ENCODE measurements at places on chromosomes 11 and 22. TPM values are rescaled to one million over a fixed set of nuclear protein-coding genes. Genes with fewer than 3 reads are reported as not detected.
A peak's percentile ranks its signal among the peaks of the same experiment; 100 is the strongest.

OMP gene
- 1.5 TPM for polyA plus RNA-seq

MUC6 gene
- 0.34 TPM for polyA plus RNA-seq

ATXN10 gene
- polyA plus RNA-seq, result 15.4 TPM

ZNRF3 gene
- 0.81 TPM for polyA plus RNA-seq

LRFN4 gene
- polyA plus RNA-seq, result 9.7 TPM

CCDC34 gene
- polyA plus RNA-seq, result 32.6 TPM

MUC2 gene
- polyA plus RNA-seq, result 3.0 TPM

C1QTNF5 gene
- polyA plus RNA-seq, result 16.2 TPM

RASL10A gene
- 4.1 TPM for polyA plus RNA-seq

NLRP14 gene
- polyA plus RNA-seq, result not detected

OR52E1 gene
- not detected for polyA plus RNA-seq

- H3K4me1 ChIP-seq, result no peaks in the 10 kb centered on the region
- no peak overlapping the region for H3K27ac ChIP-seq
- DNase-seq, result no peak
- no peaks in the 10 kb centered on the region for H3K36me3 ChIP-seq
- H3K27me3 ChIP-seq, result no peaks in the 10 kb centered on the region
These were observed 1.1 kb upstream of the ATP6V1E1 start for GRCh38 chr22:17629641-17630040.

GRCh38 chr22:26325641-26326040 is 103.4 kb upstream of the ASPHD2 start:
- no peaks in the 10 kb centered on the region for H3K4me1 ChIP-seq
- no peak overlapping the region for H3K4me3 ChIP-seq
- H3K27ac ChIP-seq, result no peak overlapping the region
- peaks cover 5% of the 10 kb centered on the region for H3K27me3 ChIP-seq
- no peak for DNase-seq

GRCh38 chr11:92396133-92396532 is 171.5 kb downstream of the FAT3 start:
- DNase-seq, result no peak
- no peak overlapping the region for H3K27ac ChIP-seq
- no peaks in the 10 kb centered on the region for H3K4me1 ChIP-seq
- H3K27me3 ChIP-seq, result no peaks in the 10 kb centered on the region

DNA sequence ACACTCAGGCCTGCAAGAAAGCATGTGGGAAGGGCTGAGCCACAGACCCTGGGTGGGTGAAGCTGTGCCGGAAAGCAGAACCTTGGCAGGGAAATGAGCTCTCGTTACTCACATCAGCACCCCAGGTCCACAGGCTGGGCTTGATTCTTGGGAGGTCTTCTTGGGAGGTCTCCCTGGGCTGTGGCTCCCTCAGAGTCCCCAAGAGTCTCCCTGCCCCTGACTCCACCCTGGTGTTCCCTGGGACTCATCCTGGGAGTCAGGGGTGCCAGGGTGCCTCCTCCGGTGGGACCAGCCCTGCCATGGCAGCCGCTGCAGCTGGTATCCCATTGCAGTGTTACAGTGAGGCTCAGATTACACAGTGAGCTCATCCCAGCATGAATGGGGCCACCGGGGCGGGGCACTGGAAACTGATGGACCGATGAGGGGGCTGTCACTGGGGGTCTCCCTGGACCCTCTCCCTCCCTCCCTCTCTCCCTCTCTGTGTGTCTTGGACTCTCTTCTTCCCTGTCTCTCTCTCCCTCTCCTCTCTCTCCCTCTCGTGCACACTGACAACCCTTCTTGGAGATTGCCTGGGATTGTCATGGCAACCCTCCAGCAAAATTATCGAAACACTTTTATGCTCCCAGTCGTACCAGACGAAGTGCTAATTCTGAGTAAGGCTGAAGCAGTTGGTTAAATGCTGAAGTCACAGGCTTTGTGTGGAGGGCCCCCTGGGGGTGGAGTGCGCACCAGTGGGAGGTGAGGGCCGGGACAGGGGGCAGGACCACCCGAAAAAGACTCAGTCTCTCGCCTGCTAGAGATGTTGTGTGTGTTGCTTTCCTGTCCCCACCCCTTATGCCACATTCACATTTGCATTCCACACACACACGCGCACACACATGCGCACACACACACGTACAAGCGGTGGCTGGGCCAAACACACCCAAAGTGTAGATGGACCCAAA is 8.6 kb upstream of the C11orf96 start:
- H3K4me1 ChIP-seq, result peaks cover 9% of the 10 kb centered on the region
- H3K36me3 ChIP-seq, result no peaks in the 10 kb centered on the region
- peak overlapping the region; percentile 67 for H3K27ac ChIP-seq
- no peak for DNase-seq
- H3K27me3 ChIP-seq, result peaks cover 4% of the 10 kb centered on the region

DNA sequence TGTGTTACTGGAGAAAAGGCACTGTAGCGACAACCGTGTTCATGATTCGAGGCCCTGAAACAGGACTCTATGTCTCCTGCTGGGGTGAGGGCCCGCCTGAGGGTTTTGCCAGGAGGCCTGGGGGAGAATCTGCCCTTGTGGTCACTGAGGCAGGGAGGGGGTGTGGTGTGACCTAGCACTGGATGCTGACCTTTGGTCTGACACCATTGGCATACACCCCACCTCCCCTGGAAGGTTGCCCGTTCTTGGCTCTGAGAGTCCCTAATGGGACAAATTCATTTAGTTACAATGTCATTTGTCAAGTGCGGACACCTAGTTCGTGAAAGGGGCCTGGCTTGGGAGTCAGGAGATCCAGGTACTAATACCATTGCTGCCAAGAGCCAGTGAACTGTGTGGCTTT is 29.0 kb downstream of the NECTIN1 start:
- no peaks in the 10 kb centered on the region for H3K27me3 ChIP-seq
- peak; percentile 55 for DNase-seq
- H3K4me3 ChIP-seq, result no peak overlapping the region
- peak overlapping the region; percentile 84 for H3K27ac ChIP-seq
- peaks cover 19% of the 10 kb centered on the region for H3K4me1 ChIP-seq

GRCh38 chr11:64207256-64208085 is 950 bp downstream of the FERMT3 start:
- H3K4me1 ChIP-seq, result no peaks in the 10 kb centered on the region
- H3K4me3 ChIP-seq, result peak overlapping the region; percentile 43
- peaks cover 2% of the 10 kb centered on the region for H3K36me3 ChIP-seq

DNA sequence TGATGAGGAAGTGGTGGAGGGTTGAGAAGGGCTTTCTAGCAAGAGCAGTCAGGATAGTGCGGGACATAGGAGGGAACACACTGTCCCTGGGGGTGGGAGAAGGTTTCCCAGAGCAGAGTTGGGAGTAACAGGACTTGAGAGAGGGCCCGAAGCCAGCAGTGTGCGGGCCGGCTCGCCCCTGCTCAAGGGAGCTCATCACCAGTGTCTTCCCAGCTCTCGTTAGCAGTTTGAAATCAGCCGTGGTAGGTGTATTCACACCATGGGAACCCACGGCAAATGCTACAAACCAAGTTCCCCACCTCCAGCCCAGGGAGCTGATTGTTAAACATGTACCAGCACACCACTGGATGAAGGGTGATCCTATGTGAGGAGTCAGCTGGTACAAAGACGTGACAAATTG is 66.2 kb upstream of the EIF3D start:
- no peak for DNase-seq
- no peaks in the 10 kb centered on the region for H3K4me1 ChIP-seq
- H3K27ac ChIP-seq, result no peak overlapping the region
- no peaks in the 10 kb centered on the region for H3K36me3 ChIP-seq
- H3K4me3 ChIP-seq, result no peak overlapping the region
- no peaks in the 10 kb centered on the region for H3K27me3 ChIP-seq

DNA sequence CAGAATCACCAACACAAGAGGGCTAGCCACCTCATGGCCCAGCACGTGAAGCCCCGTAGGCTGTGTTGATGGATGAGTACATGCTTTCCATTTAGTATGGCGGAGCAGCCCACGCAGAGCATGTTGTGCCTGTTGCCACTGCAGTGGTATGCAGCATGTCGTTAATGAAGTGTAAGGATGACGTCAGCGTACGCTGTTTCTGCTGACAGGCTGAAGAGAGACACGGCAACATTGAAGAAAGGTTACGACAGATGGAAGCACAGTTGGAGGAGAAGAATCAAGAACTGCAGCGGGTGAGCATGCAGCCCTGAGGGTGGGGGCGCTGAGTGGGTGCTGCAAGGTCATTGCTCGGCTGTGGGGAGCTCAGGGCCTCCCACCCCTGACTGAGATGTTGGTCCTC is 62.8 kb downstream of the PPFIA1 start:
- no peak overlapping the region for H3K27ac ChIP-seq
- no peaks in the 10 kb centered on the region for H3K27me3 ChIP-seq
- H3K4me1 ChIP-seq, result no peaks in the 10 kb centered on the region
- peaks cover 61% of the 10 kb centered on the region for H3K36me3 ChIP-seq
- DNase-seq, result no peak

- H3K27ac ChIP-seq, result no peak overlapping the region
- no peaks in the 10 kb centered on the region for H3K27me3 ChIP-seq
- H3K4me1 ChIP-seq, result no peaks in the 10 kb centered on the region
- no peaks in the 10 kb centered on the region for H3K36me3 ChIP-seq
- no peak overlapping the region for H3K4me3 ChIP-seq
These were observed 137.6 kb upstream of the TTC12 start for GRCh38 chr11:113176599-113177360.

DNA sequence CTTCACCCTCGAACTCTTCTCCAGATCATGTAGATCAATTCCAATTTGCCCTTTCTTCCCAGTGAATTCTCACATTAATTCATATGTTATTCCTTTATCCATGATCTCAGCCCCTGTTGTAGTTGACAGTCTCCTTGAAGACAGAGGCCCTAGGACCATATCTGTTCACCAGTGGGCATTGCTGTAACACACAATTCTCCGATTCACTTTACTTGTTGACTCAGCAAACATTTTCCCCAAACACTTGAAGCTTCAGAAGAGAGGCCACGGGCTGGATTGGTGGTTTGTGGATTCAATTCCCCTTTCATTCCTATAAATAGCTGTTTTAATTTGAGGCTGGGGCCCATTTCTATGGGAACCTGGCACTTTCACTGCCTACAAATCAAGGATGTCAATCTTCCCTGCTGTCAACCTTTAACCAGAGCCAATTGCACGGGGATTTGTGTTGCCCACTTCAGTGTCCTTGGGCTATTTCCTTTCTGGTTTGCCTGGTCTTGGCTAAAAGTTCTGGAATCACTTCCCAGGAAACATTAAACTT is 393.0 kb upstream of the KIRREL3 start:
- H3K4me1 ChIP-seq, result no peaks in the 10 kb centered on the region
- no peaks in the 10 kb centered on the region for H3K27me3 ChIP-seq
- H3K4me3 ChIP-seq, result no peak overlapping the region
- no peaks in the 10 kb centered on the region for H3K36me3 ChIP-seq
- H3K27ac ChIP-seq, result no peak overlapping the region

DNA sequence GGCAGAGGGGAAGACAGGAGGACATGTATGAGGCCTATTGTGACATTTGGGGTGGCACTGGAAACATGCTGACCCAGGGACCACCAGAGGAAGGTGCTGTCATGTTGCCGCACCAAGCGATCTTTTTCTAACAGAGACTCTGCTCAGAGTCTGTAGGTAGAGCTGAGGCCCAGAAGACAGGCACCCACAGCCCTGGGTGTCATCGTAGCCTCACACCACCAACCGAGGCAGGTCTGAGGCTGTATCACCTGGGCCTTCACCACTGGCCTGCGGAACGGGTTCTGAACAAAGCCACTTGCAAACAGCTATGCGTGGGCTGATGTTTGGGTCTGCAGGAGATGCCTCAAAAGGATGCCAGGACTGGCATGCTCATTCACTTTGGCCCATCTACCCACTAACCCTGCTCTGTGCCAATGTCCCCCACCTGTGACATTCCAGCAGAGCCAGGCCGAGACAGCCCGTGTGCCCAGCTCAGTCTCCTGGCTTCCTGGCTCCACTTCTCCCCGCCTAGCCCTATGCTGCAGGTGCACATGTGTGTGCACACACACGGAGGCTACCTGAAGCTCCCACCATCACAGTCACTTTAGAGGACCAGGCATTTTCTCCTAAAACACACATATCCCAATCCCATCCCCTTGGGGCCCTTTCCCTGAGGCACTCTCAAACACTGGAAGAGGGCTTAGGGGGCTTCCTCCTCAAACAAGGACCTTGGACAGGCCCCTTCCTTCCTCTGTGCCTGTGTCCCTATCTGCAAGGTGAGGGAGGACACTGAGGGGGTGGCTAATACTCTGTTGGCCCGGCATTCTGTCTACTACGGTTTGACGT is 3.6 kb downstream of the TRIM29 start:
- no peaks in the 10 kb centered on the region for H3K36me3 ChIP-seq
- H3K4me1 ChIP-seq, result peaks cover 10% of the 10 kb centered on the region
- H3K27me3 ChIP-seq, result no peaks in the 10 kb centered on the region

DNA sequence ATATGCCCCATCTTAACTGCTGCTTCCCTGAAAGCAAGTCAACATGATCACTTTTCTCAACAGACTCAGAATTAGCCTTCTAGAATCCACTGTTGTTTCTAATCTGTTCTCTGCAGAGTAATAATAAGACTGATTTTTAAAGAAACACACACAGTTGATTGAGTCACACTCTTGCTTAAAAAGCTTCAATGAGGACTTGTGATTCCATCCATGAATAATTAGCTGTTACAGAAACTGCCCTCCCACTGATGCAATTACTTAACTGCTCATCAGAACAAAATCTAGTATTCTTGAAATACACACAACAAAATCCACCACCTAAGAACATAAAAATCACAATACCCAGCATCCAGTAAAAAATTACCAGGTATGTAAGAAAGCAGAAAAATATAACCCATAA is 100.5 kb upstream of the TIMP3 start:
- peaks cover 2% of the 10 kb centered on the region for H3K4me1 ChIP-seq
- H3K4me3 ChIP-seq, result no peak overlapping the region
- no peaks in the 10 kb centered on the region for H3K27me3 ChIP-seq
- no peak for DNase-seq
- no peak overlapping the region for H3K27ac ChIP-seq

GRCh38 chr11:69893631-69894030 is 74.4 kb upstream of the FGF3 start:
- no peak overlapping the region for H3K4me3 ChIP-seq
- no peak overlapping the region for H3K27ac ChIP-seq
- no peaks in the 10 kb centered on the region for H3K36me3 ChIP-seq
- H3K4me1 ChIP-seq, result peaks cover 32% of the 10 kb centered on the region

- no peak overlapping the region for H3K27ac ChIP-seq
- no peak for DNase-seq
- no peaks in the 10 kb centered on the region for H3K27me3 ChIP-seq
- no peaks in the 10 kb centered on the region for H3K36me3 ChIP-seq
These were observed 86.4 kb downstream of the GRK3 start for GRCh38 chr22:25650833-25651232.

DNA sequence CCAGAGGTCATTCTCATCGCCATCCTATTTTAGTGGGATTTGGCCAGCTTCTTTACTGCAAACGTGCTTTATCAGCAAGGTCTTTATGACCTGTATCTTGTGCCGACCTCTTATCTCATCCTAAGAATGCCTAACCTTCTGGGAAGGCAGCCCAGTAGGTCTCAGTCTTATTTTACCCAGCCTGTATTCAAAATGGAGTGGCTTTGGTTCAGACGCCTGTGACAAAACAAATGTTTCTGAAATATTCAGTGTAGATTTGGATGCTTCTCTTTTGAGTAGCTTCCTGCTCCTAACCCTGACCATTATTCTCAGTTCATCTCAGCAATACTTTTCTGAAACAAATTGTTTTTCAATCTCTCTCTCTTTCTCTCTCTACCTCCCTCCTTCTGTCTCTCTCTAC is 60.1 kb downstream of the TRIM44 start:
- no peak overlapping the region for H3K4me3 ChIP-seq
- no peaks in the 10 kb centered on the region for H3K27me3 ChIP-seq
- no peaks in the 10 kb centered on the region for H3K36me3 ChIP-seq
- no peaks in the 10 kb centered on the region for H3K4me1 ChIP-seq
- DNase-seq, result no peak

- H3K27me3 ChIP-seq, result peaks cover 2% of the 10 kb centered on the region
- no peak overlapping the region for H3K4me3 ChIP-seq
- H3K27ac ChIP-seq, result no peak overlapping the region
- no peak for DNase-seq
These were observed 78.2 kb downstream of the FAT3 start for GRCh38 chr11:92302770-92303169.

All from small intestine (tissue), 16 donors.